Hindlimb muscle (tissue), 1 donor: ENCODE measurements at places on chromosomes 4 and X. TPM values are rescaled to one million over a fixed set of nuclear protein-coding genes. Genes with fewer than 3 reads are reported as not detected.

The SPP1 gene
- polyA plus RNA-seq = 196 TPM

The PF4V1 gene
- polyA plus RNA-seq = not detected

The CENPVL1 gene
- polyA plus RNA-seq = not detected

The ALB gene
- 3.3 TPM for polyA plus RNA-seq

The PPEF2 gene
- 0.06 TPM for polyA plus RNA-seq

The TBC1D9 gene
- 15.8 TPM for polyA plus RNA-seq

The DLG3 gene
- 5.0 TPM for polyA plus RNA-seq

The SOD3 gene
- 30.0 TPM for polyA plus RNA-seq

The UGT2B15 gene
- not detected for polyA plus RNA-seq

The SLIT2 gene
- 9.6 TPM for polyA plus RNA-seq

The GATA1 gene
- 0.72 TPM for polyA plus RNA-seq

The PITX2 gene
- polyA plus RNA-seq = 32.6 TPM

The MOSPD2 gene
- polyA plus RNA-seq = 7.0 TPM

The DOK7 gene
- 21.0 TPM for polyA plus RNA-seq

The GRID2 gene
- 0.62 TPM for polyA plus RNA-seq

The RASL11B gene
- polyA plus RNA-seq = 12.1 TPM

The TLR2 gene
- 4.6 TPM for polyA plus RNA-seq

The S100P gene
- polyA plus RNA-seq = 1.8 TPM

The EIF1AX gene
- polyA plus RNA-seq = 67.3 TPM

The RTL5 gene
- polyA plus RNA-seq = 10.3 TPM

The GAGE12G gene
- not detected for polyA plus RNA-seq

The ADGRL3 gene
- 21.0 TPM for polyA plus RNA-seq
